Epithelial cell of proximal tubule (primary cell): ENCODE measurements at places on chromosomes 12 and 14. TPM values are rescaled to one million over a fixed set of nuclear protein-coding genes. Genes with fewer than 3 reads are reported as not detected.

GRCh38 chr12:47067176-47067575 is 12.2 kb upstream of the PCED1B start:
- no peak for DNase-seq

- DNase-seq = no peak
These were observed at the start of gene OTX2 for GRCh38 chr14:56810147-56810719. TSS of gene OTX2 (minus strand) at chr14:56810479. CDS start at chr14:56805456, 5,023 bp downstream.

DNA sequence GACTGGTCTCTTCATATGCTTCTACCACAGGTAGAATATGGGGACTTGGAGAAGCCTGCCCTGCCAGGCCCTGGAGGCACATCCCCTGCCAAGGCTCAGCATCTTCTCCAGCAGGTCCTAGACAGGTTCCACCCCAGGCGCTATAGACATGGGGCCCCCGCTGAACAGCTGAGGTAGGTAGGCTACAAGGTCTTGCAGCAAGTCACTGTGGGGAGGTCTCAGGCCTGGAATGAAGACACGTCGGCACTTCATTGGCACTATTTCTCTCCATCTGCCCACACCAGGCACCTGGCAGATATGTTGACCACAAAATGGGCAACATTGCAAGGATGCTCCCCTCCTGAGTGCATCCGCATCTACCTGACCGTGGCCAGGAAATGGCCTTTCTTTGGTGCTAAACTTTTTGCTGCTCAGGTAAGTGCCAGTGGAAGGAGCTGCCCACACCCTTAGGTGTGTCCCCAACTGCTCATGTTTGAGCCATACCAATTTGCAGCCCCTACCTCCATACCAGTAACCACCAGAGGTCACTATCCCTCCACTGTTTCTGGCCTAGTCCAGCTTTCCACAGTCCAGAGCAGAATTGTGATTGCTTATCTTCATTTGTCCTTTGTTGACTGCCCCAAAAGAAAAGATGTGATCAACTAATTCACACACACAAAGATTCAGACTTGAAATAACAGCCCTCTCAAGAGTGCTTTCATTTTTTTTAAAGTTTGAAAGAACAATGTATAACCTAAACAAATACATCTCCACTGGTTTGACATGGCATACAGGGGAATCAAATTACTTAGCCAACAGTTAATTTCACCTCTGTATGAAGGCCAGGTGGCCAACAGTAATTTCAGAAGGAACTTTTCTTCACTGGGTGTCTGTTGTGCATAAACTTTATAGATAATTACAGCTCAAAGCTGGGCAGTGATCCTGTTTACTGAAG is 16.1 kb downstream of the PIGH start:
- no peak for DNase-seq

- no peak for DNase-seq
These were observed 3.9 kb downstream of the BCL11B start for GRCh38 chr14:99267837-99268781.

- DNase-seq = no peak
These were observed 38.7 kb downstream of the SH2B3 start for GRCh38 chr12:111444314-111444924.

- no peak for DNase-seq
These were observed 45.7 kb downstream of the TRAFD1 start for GRCh38 chr12:112170971-112171596.

The GYS2 gene
- not detected in 2 replicates for total RNA-seq
